ENCODE measurements at places on chromosomes 7 and 10.

- DNase-seq, result no peak
Observed at GRCh38 chr10:47008769-47009168, 97.5 kb downstream of the PTPN20 start.

DNA sequence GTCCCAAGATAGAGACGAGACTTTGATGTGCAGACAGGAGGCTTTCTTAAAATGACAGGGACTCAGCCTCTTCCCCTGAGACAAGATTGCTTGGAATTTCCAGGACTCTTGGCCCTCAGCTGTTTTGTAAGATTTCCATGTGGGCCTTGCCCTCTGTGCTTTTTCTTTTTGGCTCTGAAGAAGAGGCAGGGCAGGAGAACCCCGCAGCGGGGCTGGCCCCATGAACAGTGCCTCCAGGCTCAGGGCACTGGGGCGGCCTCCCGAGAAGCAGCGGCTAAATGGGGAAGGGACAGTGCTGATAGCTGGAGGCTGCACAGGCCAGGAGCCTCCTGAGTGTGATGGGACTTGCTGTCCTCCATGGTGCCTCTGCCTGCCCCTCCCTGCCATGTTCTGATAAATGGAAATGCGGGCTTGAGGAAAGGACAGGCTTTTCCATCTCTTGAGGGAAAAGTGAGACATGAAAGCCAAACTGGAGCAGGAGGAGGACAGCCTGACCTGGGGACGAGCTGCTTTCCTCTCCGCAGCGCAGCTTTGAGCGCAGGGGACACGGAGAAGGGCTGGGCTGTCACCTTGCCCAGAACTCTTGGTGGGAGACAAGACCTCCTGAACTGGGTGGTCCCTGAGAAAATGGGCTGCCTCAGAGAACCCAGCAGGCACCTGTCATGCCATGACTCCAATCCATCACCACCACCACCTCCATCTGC, 12.1 kb downstream of the SAP25 start:
- DNase-seq, result no peak

GRCh38 chr7:77995717-77996116, 197.1 kb downstream of the PHTF2 start:
- DNase-seq, result no peak

GRCh38 chr7:114567416-114567815, 152.8 kb downstream of the FOXP2 start:
- no peak for DNase-seq

DNA sequence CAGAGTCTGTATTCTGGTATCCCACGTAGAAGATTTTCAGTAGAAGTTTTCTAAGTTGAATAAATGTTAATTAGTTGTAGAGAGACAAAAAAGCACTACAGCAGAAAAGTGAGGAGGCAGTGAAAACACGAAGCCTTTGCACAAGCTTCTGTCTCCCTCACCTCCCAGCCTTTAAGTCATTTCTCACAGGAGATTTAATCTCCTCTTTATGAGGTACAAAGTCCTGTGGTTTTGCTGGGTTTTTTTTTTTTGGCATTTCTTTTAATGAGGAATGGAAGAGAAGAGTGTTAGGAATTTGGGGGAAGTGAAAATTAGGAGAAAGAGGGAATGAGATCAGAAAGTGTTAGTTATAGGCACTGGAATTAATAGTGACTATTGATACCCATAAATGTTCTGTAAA, 21.5 kb downstream of the SPAG6 start:
- DNase-seq, result no peak

GRCh38 chr10:128820663-128821062, 646.4 kb upstream of the MGMT start:
- DNase-seq, result no peak

GRCh38 chr7:26648554-26648953, 215.8 kb downstream of the SKAP2 start:
- no peak for DNase-seq

- DNase-seq, result peak; percentile 9
Observed at GRCh38 chr7:23357190-23358093, 58.3 kb downstream of the MALSU1 start.

DNA sequence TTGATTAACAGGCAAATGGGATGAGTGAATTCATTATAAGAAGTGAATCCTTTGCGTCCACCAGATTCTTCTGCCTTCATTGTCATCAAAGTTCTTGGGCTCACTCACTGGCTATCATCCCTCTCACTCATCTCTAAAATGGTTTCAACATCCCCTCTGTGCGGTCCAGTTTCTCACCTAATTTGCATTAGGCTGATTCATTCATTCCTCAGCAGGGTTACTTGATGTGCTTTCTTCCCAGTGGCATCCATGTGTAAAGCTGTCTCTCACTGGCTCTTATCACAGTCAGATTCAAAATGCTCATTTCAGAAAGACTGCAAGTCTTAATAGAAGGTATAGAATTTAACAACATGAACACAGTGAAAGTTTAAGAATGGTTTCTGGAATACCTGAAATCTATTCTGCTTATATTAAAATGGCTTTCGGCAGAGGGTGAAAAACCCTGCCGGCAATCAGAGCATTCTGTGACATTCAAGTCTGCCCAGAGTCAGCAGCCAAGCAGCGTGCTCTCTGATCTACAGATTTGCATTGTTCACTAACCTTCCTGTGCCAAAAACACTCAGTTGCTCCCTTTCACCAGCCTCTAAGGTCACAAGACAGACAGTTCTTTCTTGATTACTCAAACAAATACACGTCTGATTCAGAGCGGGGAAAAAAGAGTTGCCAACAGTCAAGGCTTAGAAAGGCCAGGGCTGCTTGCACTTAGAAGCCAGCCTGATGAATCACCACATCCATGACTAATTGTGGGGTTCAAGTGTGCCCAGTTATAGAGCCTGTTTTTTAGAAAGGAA, 106.7 kb downstream of the TES start:
- DNase-seq, result no peak

Data from NCI-H524 (cell line).